Naive thymus-derived CD8-positive, alpha-beta T cell (primary cell): ENCODE measurements at places on chromosomes 1 and 21.

DNA sequence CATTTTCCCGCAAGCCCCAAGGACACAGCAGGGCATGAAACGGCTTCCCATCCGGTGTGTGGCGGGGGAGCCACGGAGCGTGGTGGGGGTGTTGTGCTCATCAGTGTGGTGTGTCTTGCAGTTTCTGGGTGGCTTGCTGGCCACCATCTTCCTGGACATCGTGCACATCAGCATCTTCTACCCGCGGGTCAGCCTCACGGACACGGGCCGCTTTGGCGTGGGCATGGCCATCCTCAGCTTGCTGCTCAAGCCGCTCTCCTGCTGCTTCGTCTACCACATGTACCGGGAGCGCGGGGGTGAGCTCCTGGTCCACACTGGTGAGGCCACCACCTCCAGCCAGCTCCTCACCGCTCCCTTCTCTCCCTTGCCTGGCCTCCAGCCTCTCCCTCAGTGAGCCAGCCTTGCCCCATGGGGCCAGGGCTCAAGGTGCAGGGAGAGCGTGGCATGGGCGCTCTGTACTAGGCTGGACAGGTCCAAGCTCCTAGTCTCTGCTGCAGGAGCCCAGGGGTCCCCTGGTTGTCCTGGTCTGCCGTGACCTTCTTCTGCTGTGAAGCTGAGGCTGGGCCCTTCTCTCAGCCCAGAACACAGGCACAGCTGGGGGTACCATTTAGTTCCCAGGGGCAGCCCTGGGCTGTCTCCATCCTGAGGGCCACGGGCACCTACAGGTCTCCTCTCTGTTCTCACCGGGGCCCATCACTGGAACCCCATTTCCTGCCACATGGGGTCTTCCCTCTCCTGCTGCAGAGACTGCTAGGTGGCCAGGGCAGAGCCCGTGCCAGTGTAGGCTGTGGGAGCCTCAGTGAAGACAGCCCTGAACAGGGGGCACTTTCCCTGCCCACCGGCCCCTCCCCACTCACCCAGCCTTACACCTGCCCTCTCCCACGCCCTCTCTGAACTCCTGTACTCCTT lies 12.6 kb downstream of the AGTRAP start:
- DNase-seq, result no peak

DNA sequence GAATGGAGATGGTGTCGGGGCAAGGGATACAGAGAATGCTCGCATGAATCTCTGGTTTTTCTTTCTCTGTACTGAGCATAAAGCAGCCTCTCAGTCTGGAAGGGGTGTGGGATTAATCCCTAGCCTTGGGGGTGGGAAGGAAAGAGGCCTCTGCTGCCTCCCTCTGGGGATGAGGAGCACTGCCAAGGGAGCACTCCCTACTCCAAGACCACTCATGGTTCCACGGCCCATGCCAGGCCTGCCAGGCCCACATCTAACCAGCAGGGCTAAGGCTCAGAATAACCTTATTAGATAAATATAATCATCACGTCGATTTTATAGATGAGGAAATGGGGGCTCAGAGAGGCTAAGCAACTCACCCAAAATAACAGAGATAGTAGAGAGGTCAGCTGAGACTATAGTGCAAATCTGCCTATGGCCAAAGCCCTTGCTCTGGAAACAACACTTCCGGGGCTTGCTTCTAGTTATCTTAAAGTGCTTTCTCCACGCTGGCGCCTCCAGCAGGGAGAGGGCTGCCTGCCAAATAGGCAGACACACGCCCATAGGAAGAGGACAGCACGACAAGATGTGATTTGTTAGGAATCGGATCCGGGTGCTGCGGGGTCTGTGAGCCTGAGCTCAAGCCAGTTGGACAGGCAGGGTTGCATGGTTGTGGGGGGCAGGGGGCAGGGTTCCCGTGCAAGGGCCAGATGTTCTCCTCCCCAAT lies 522 bp downstream of the TEX35 start:
- no peak for DNase-seq

GRCh38 chr1:204327359-204327758 lies 32.4 kb downstream of the PLEKHA6 start:
- DNase-seq, result no peak

DNA sequence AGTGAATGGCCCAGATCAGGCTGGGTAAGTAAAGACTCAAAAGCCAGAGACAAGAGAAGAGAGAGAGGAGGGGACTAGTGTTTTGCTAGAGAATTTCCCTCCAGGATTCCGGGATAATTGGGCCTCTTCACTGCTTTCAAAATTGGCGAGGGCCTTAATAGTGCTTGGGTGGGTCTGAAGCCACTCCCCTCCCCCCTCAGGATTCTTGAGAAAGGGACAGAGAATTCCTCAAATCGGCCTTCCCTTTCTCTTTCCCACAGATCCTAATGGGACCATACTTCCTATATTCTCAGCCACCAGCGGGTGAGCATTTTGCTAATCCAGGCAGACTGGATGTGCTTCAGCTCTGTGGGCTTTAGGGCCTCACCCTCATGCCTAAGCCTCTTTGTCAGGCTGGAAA lies 11.9 kb downstream of the SFN start:
- no peak for DNase-seq

DNA sequence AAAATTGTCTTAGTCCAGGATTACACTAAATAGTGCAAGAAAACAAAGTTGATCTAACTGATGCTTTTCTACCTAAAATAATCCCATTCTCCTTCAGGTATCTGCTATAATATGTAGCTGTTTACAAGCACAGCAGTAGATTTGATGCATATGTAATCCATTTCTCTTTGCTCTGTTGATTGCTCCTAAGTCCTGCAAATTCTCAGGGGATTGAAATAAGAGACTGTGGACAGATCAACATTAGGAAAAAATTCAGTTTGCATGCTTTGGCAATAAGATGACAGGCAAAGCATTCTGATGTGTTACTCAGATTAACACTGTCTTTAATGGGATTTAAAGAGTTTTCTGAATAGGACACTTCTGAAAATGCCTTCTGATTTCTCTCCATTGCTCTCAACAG lies 34.7 kb downstream of the RNF11 start:
- no peak for DNase-seq

DNA sequence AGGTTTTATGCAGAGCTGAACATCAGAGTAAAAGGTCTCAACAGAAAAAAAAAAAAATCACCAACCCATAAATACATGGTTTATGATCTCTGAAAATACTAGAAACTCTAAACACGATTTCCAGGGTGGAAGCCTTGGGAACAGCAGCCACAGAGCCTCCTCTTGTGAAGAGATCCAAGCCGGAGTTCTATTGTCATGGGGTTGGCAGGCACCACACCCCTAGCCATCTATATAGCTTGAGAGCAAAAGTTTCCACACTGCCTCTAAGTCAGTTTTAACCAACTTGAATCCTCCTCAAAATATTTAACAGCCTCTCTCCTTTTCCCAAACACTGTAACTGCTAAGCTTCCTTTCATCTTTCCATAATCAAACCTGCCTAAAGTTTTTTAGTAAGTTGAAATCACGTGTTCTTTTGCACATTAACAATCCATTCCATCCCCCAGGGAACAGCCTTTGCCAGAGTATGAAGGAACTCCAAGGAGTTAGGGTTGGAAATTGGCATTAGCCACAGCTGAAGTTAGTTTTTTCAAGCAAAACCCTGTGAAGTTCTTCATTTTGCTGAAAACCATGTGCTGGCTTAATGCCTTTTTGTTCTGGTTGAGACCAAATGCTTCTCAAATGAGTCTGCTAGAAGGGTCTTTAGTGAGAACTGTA lies 13.8 kb upstream of the SEC16B start:
- DNase-seq, result no peak

DNA sequence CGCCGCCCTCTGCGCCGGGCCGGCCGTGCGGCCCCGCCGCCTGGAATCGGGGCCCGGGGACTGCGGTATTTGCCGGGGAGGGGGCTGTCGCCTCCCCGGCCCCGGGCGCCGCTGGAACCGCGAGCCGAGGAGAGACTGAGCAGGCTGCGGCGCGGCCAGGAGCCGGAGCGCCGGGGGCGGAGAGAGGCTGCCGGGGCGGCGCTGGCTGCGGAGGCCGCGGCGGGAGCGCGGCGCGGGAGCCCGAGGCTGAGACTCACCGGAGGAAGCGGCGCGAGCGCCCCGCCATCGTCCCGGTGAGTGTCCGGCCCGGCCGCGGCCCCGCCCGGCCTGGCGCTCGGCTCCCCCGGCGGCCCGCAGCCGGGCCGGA lies 746 bp downstream of the DYRK1A start:
- peak; percentile 16 for DNase-seq

DNA sequence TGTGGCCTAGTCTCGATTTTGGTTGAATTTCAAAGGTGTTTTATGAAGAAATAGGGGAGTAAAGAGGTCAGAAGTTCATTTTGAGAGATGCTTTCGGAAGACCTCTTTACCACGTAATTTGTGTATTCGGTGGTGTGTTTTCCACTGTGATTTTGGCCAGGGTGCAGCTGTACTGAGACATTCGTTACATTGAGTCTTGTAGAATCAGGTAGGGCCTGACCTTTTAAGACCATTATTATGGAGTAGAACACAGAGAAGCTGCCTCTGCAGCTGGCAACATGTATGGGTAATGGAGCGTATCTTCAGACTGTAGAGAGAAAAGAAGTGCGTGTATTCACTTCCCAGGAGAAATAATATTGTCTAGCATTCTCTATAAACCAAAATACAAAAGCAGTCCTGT lies 326.5 kb downstream of the PDE4B start:
- no peak for DNase-seq

DNA sequence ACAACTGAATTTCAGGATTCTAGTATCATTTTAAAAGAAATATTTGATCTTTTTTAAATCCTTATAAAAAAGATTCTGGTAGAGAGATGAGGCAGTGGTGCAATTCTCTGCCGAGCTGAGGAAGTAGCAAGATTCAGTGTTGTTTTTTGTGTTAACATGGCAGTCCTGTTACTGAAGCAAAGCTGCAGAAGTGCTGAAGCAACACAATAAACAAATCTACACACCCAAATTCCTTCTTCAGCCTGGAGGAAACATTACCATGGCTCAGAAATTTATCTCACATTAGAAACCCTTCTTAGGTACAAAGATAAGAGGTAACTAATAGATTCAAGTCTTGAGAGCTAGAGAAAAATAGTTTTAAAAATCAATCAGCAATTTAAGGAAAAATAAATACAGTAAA lies 216.0 kb downstream of the DENND1B start:
- no peak for DNase-seq

DNA sequence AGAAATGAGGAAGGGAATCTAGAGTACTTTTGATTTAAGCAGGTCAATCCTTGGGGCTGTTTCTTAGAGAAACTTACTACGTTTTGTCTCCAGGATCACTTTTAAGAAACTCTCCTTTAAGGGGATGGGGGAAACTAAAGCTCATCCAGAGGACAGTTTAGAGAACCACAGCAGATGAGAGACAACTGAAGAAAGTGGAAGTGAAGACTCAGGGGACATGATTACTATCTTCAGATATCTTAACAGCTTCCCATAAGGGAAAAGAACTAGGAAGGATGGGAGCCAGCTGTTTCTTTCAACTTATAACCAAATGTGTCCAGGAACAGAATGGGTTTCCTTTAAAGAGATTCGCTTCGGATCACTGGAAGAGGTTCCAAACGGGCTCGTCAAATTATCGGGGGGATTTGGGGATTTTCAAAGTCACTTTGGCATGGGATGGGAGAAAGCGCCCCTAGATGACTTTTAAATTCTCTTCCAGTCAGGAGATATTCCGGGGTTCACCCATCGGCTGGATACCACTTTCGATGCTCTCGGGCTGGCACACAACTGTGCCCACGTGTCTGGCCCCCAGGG lies 1.2 kb downstream of the SCMH1 start:
- DNase-seq, result no peak
